ENCODE measurements at places on chromosomes 3 and 15. TPM values are rescaled to one million over a fixed set of nuclear protein-coding genes. Genes with fewer than 3 reads are reported as not detected.

The SEMA4B gene
- total RNA-seq: 38.7 TPM

The KIF15 gene
- total RNA-seq: 9.5 TPM

The SHISA5 gene
- total RNA-seq: 35.2 TPM

The GP9 gene
- total RNA-seq: 0.49 TPM

The MAP6D1 gene
- total RNA-seq: 1.2 TPM

The C3orf22 gene
- not detected for total RNA-seq

The CAMKV gene
- total RNA-seq: 0.89 TPM

The KCNMB3 gene
- 2.0 TPM for total RNA-seq

The CD86 gene
- total RNA-seq: 6.8 TPM

The ZBTB38 gene
- total RNA-seq: 58.9 TPM

The TRA2B gene
- total RNA-seq: 170 TPM

The QTRT2 gene
- total RNA-seq: 23.9 TPM

The SEC62 gene
- 52.8 TPM for total RNA-seq

The QARS1 gene
- 213 TPM for total RNA-seq

The SPTBN5 gene
- 1.7 TPM for total RNA-seq

The SPTSSB gene
- total RNA-seq: 29.6 TPM

The RETNLB gene
- total RNA-seq: not detected

The ECE2 gene
- not detected for total RNA-seq

The HEG1 gene
- 22.0 TPM for total RNA-seq

The AP3B2 gene
- total RNA-seq: 0.89 TPM

The LARP6 gene
- 6.8 TPM for total RNA-seq

The RTP3 gene
- total RNA-seq: not detected

The C2CD4A gene
- total RNA-seq: not detected

The CCNL1 gene
- 238 TPM for total RNA-seq

The THSD4 gene
- 24.3 TPM for total RNA-seq

The DBR1 gene
- 16.3 TPM for total RNA-seq

The ST3GAL6 gene
- total RNA-seq: 11.2 TPM

The CPNE4 gene
- 0.20 TPM for total RNA-seq

The C3orf62 gene
- total RNA-seq: 2.7 TPM

The IGSF11 gene
- 1.6 TPM for total RNA-seq

The EHHADH gene
- total RNA-seq: 4.3 TPM

The BNC1 gene
- total RNA-seq: 9.2 TPM

The PRR20G gene
- not detected for total RNA-seq

The SCAANT1 gene
- total RNA-seq: not detected

The B3GNT5 gene
- 23.4 TPM for total RNA-seq

The PLA2G4E gene
- 33.8 TPM for total RNA-seq

The NCEH1 gene
- total RNA-seq: 1.7 TPM

The GNAT1 gene
- 0.20 TPM for total RNA-seq

All from skin of body (tissue), 3 donors.